ENCODE measurements at places on chromosomes 1 and 21.

DNA sequence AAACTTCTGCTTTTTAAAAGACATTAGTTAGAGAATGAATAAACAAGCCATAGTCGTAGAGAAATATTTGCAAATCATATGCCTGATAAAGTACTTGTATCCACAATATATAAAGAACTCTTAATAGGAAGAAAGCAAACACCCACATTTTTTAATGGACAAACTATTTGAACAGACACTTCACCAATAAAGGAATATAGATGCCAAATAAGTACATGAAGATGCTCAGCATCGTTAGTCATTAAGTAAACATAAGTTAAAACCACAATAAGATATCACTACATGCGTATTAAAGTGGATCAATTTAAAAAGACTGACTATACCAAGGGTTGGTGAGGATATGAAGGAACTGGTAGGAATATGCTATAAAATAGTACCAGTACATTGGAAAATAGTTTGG, 142.3 kb upstream of the ZC3H11B start:
- DNase-seq: no peak

DNA sequence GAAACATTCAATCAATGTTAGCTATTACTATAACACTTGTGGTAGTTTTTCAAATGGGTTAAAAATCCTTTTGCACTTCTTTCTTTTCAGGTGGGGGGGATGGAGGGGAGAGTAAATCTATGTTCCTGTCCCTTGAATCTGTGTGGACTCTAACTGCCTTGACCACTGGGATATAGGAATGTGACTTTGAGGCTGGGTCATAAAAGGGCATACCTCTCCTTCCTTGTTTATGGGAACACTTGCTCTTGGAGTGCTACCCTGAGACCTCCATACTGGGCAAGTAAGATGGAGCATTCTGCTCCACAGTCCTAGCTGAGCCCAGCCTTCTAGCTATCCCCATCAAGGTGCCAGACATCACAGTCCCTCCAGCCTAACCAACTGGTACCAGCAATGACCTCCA, 89.3 kb upstream of the SIM2 start:
- DNase-seq: no peak

DNA sequence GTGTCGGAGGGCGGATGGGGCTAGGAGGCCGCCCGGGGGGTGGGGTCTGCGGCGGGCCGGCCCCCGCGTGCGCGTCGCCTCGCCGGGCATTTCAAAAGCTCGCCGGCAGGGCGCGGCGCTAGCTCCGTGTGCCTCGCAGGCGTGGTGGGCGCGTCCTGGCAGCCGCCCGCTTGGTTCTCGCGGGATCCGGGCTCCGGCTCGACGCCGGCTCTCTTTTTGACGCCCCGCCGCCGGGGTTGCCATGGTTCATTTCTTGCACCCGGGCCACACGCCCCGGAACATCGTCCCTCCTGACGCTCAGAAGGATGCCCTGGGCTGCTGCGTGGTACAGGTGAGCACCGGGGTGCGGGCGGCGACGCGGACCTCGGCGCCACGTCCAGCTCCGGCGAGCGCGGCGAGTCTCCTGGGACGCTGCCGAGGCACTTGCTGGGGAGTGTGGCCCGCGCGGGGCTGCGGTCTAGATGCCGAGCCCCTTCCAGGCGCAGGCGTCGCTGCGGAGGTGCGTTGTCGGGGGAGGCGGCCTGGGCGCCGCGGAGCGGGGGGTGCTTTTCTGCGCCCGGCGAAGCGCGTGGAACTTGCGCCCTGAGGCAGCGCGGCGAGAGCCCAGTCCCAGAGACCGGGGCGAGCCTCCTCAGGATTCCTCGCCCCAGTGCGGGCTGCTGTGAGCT, at the start of gene ZYG11A:
Gene ZYG11A, plus strand, starts transcription at position 118 of the 668 bp plus-strand sequence. Its CDS starts 124 bp downstream, at position 242.
- DNase-seq: peak; percentile 90

GRCh38 chr1:65253800-65254319, 55.5 kb upstream of the DNAJC6 start:
- DNase-seq: no peak

GRCh38 chr1:3907031-3907534, 7.0 kb upstream of the C1orf174 start:
- DNase-seq: no peak

GRCh38 chr1:153228491-153228890, 11.1 kb downstream of the PRR9 start:
- no peak for DNase-seq

DNA sequence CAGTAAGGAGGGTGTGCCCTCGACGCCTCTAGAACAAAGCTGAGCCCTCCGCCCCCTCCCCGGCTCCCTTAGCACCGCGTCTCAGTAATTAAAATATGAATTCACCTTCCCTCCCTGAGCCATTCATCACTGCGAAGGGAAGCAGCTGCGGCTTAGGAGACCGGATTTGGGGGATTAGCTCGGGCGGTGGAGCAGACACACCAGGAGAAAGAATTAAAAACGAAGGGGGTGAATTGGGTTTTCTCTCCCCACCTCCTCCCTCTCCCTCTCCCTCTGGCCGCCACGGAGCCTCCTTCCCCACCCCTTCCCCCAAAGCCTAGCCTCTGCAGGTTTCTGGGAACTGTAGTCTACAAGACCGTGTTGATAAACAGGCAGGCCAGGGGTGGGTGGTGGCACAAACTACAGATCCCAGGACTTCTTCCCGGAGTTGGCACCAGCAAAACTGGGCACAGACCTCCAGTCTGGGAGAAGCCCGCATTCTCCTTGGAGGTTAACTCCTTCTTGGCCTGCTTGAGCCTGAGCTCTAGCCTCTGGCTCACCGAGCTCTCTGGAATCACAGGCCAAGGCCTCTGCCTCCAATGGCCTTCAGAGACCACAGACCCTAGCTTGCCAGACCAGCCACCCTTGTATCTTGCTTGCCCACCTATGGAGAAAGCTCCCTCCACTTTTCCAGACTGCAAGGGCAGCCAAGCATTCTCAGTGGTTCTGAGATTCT, 10.8 kb downstream of the BLACAT1 start:
- no peak for DNase-seq

- DNase-seq: no peak
These were observed 2.0 kb downstream of the SRARP start for GRCh38 chr1:16006010-16006409.

DNA sequence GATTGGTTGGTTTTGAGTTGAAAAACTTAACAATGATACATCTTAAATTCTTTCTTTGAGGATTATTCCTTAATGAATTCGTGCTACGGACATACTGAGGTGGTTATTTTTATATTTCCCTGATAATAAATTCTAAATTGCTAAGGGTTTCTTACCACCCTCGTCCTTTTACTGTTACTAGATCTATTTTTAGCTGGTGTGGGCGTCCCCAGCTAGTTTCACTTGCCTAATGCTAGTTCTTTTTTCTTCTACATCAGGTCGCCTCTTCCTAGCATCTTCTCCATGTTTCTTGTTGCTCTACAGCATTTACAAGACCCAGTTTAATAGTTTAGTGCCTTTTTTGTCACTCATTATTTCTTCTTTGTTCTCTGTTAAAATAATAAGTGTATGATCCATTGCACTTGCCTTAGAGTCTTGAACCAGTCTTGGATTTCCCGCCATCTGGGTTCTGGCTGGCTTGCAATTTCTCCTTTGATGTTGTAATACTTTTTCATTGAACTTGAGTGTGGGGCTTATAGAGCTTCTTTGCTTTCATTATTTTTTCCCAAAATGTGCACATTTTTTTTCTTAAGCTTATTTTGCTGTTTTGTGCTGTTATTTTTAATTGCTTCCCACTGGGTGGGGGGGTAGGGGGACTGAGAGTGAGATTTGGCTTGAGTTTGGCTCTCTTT, 677 bp upstream of the HSD11B1 start:
- no peak for DNase-seq

DNA sequence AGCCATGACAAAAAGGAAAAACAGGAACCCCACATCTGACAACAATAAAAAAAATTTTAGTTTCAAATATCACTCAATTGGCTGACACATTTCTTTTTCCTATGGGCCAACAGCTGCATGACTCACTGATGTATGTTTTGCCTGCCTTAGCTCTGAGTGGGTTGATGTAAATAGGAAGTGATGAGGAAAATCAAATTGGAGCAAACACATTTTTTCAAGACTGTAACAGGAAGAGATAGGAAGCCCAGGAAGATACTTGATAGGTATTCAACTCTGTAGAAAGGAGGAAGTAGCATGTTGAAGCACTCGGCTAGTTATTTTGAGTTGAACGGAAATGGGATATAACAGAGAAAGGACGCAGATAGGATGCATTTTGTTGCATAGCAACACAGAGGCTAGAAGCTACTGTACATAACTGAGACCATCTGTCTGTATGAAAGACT, 168.0 kb upstream of the NR5A2 start:
- peak; percentile 88 for DNase-seq

Measured in adipocyte (in vitro differentiated cells).